Suprapubic skin (tissue), 4 donors: ENCODE measurements at places on chromosomes 5 and 9. TPM values are rescaled to one million over a fixed set of nuclear protein-coding genes. Genes with fewer than 3 reads are reported as not detected.

The TNIP1 gene
- total RNA-seq, result 73.0 TPM

The FRMD3 gene
- total RNA-seq, result 2.8 TPM

- peaks cover 75% of the 10 kb centered on the region for H3K36me3 ChIP-seq
- H3K27me3 ChIP-seq, result no peaks in the 10 kb centered on the region
- no peak overlapping the region for H3K4me3 ChIP-seq
- DNase-seq, result no peak
- peaks cover 18% of the 10 kb centered on the region for H3K4me1 ChIP-seq
- H3K27ac ChIP-seq, result no peak overlapping the region
Measured at GRCh38 chr9:128175726-128176125, 15.6 kb downstream of the CIZ1 start.

The ADAMTS16 gene
- 0.64 TPM for total RNA-seq

The GABRA1 gene
- not detected for total RNA-seq

The GABRA6 gene
- not detected for total RNA-seq

GRCh38 chr5:29005386-29005785 is 1967.0 kb upstream of the CDH9 start:
- H3K36me3 ChIP-seq, result no peaks in the 10 kb centered on the region
- H3K27ac ChIP-seq, result no peak overlapping the region
- DNase-seq, result no peak
- H3K27me3 ChIP-seq, result no peaks in the 10 kb centered on the region
- no peak overlapping the region for H3K4me3 ChIP-seq

GRCh38 chr9:138015021-138015829 is 137.6 kb downstream of the CACNA1B start:
- peak; percentile 49 for DNase-seq
- no peaks in the 10 kb centered on the region for H3K4me1 ChIP-seq
- H3K27me3 ChIP-seq, result no peaks in the 10 kb centered on the region
- no peak overlapping the region for H3K4me3 ChIP-seq
- no peak overlapping the region for H3K27ac ChIP-seq

The ARHGEF37 gene
- total RNA-seq, result 68.5 TPM

GRCh38 chr5:132227485-132228240 is at the start of gene P4HA2:
TSS of gene P4HA2 (minus strand) at chr5:132227853. CDS start at chr5:132218626, 9,227 bp downstream.
- H3K4me3 ChIP-seq, result peak within 1 kb of the TSS; percentile 79
- DNase-seq, result peak; percentile 89
- H3K36me3 ChIP-seq, result no peaks in the 10 kb centered on the region

The ADRB2 gene
- 79.6 TPM for total RNA-seq

DNA sequence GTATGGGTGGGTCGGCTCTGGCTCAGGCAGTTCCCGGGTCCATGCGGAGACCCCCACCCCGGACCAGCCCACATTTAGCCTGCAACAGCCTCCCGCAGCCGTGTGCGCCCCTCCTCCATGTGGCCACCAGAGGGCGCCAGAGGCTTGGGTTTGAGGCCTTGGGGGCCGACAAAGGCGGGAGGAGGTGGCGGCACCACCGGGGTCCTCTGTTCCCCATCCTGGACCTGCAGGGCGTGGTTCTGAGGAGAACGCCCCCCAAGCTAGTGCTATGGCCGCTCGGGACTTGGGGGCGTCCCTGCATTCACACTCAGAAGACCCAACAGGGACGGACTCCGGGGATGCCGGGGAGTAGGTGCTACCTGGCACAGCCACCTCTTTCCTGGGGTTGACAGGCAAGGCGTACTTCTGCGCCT is 16.5 kb downstream of the ASS1 start:
- no peak overlapping the region for H3K27ac ChIP-seq
- H3K4me3 ChIP-seq, result no peak overlapping the region
- no peak for DNase-seq
- H3K27me3 ChIP-seq, result peaks cover 9% of the 10 kb centered on the region

The SMIM33 gene
- not detected for total RNA-seq

DNA sequence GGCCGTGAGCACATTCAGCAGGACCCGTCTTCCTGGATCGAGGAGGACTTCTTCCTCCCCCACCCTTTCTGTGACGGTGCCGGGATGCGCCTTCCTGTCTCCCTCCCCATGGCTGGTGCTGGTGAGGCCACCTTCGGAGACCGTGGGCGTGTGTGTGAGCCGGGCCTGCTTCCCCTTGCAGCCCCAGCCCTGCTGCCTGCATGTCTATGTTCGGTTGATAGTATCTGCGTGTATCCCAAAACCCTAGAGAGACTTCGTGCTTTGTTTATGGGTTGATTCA is 12.8 kb downstream of the CEP72 start:
- no peak overlapping the region for H3K27ac ChIP-seq
- H3K36me3 ChIP-seq, result peaks cover 33% of the 10 kb centered on the region
- no peak overlapping the region for H3K4me3 ChIP-seq

GRCh38 chr5:132467287-132467984 is 23.1 kb downstream of the IRF1 start:
- H3K27me3 ChIP-seq, result no peaks in the 10 kb centered on the region
- no peak overlapping the region for H3K4me3 ChIP-seq
- peaks cover 4% of the 10 kb centered on the region for H3K36me3 ChIP-seq
- no peak overlapping the region for H3K27ac ChIP-seq
- no peak for DNase-seq

GRCh38 chr5:172441262-172441751 is 13.0 kb downstream of the SH3PXD2B start:
- no peaks in the 10 kb centered on the region for H3K27me3 ChIP-seq
- no peak overlapping the region for H3K4me3 ChIP-seq
- DNase-seq, result peak; percentile 92
- H3K4me1 ChIP-seq, result peaks cover 79% of the 10 kb centered on the region
- H3K27ac ChIP-seq, result peak overlapping the region; percentile 84
- H3K36me3 ChIP-seq, result no peaks in the 10 kb centered on the region

- DNase-seq, result no peak
- H3K27me3 ChIP-seq, result no peaks in the 10 kb centered on the region
- no peak overlapping the region for H3K4me3 ChIP-seq
- no peaks in the 10 kb centered on the region for H3K4me1 ChIP-seq
Measured at GRCh38 chr5:88979244-88979643, 96.3 kb upstream of the MEF2C start.

- H3K36me3 ChIP-seq, result peaks cover 16% of the 10 kb centered on the region
- DNase-seq, result no peak
- no peak overlapping the region for H3K4me3 ChIP-seq
- H3K4me1 ChIP-seq, result peaks cover 49% of the 10 kb centered on the region
- H3K27ac ChIP-seq, result peak overlapping the region; percentile 15
Measured at GRCh38 chr5:149517461-149518122, 33.6 kb downstream of the CSNK1A1 start.

DNA sequence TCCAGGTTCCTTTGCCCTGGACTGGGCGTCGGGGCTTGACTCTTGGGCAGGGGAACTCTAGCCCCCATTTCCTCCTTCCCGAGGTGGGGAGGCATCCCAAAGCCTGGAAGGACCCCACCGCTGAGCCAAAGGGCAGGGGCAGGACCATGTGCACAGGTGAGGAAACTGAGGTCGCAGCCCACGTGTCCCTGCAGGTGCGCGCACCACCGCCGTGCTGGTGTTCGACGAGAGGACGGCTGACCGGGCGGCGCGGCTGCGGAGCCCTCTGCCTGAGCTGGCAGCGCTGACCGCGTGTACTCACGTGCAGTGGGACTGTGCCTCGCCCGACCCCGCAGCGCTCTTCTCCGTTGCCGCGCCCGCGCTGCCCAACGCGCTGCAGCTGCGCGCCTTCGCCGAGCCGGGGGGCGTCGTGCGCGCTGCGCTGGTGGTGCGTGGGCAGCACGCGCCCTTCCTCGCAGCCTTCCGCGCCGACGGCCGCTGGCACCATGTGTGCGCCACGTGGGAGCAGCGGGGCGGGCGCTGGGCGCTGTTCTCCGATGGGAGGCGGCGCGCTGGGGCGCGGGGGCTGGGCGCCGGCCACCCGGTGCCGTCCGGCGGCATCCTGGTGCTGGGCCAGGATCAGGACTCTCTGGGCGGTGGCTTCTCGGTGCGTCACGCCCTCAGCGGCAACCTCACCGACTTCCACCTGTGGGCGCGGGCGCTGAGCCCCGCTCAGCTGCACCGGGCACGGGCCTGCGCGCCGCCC is 2.8 kb downstream of the ADGRD2 start:
- no peak for DNase-seq
- no peak overlapping the region for H3K27ac ChIP-seq
- H3K4me3 ChIP-seq, result peak overlapping the region; percentile 34
- H3K36me3 ChIP-seq, result no peaks in the 10 kb centered on the region
- H3K4me1 ChIP-seq, result peaks cover 20% of the 10 kb centered on the region
- peaks cover 54% of the 10 kb centered on the region for H3K27me3 ChIP-seq

DNA sequence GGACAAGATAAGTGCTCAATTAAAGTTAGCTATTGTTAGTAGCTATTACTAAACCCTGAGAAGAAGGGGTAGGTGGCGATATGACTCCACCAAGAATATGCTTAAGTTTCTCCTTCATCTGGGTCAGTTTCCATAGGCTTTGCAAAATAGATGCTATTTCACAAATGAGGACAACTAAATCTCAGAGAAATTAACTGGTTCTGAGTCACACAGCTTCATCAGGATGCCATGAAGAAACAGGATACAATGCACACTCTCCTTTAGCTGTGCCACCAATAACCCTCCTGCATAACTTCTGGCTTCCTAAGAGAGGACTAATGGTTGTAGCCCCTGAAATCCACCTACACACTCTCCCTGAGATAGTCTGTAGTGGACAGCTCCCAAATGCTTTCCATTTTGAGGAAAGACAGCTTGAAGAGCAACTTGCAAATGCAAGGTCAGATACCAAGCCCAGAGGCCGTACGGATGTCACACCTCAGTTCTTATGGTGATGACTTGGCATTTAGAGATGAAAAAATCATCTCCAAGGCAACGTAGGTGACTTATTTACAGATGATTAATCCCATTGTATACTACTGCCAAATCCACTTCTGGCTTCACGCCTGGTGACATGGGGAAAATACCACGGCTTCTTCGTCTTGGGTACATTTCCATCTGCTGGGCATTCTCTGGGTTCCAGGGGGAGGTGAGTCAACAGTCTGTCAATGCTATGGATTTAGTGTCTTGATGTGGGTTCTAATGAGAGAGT is 251.4 kb upstream of the IL12B start:
- no peak for DNase-seq
- H3K4me1 ChIP-seq, result peaks cover 3% of the 10 kb centered on the region
- no peak overlapping the region for H3K4me3 ChIP-seq
- H3K27me3 ChIP-seq, result no peaks in the 10 kb centered on the region
- no peak overlapping the region for H3K27ac ChIP-seq
- H3K36me3 ChIP-seq, result no peaks in the 10 kb centered on the region

- H3K36me3 ChIP-seq, result no peaks in the 10 kb centered on the region
- H3K27ac ChIP-seq, result no peak overlapping the region
- H3K4me1 ChIP-seq, result no peaks in the 10 kb centered on the region
- peaks cover 9% of the 10 kb centered on the region for H3K27me3 ChIP-seq
- no peak for DNase-seq
Measured at GRCh38 chr9:77099388-77099787, 77.9 kb upstream of the VPS13A start.

- H3K4me1 ChIP-seq, result no peaks in the 10 kb centered on the region
- no peak overlapping the region for H3K4me3 ChIP-seq
- no peak for DNase-seq
Measured at GRCh38 chr9:71624728-71625127, 143.6 kb downstream of the CEMIP2 start.

DNA sequence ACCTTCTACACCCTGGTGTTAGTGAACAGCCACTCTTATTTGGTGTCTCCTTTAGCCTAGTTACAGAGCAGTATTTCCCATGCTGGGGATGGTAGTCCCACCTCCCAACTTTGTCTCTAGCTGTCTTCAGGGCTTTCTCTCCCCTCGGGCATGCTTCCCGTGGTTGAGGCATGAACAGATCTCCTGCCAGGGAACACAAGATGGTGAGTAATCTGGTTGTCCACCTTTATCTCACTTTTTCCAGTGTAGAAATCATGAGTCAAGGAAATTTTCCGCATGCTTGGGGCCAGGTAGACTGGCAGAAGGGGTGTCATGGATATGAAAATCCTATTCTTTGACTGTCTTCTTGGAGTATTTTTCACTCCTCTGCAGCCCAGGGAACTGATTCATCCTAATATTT is 532.9 kb downstream of the ANXA1 start:
- no peak overlapping the region for H3K4me3 ChIP-seq
- no peaks in the 10 kb centered on the region for H3K27me3 ChIP-seq
- no peak overlapping the region for H3K27ac ChIP-seq
- H3K4me1 ChIP-seq, result no peaks in the 10 kb centered on the region

DNA sequence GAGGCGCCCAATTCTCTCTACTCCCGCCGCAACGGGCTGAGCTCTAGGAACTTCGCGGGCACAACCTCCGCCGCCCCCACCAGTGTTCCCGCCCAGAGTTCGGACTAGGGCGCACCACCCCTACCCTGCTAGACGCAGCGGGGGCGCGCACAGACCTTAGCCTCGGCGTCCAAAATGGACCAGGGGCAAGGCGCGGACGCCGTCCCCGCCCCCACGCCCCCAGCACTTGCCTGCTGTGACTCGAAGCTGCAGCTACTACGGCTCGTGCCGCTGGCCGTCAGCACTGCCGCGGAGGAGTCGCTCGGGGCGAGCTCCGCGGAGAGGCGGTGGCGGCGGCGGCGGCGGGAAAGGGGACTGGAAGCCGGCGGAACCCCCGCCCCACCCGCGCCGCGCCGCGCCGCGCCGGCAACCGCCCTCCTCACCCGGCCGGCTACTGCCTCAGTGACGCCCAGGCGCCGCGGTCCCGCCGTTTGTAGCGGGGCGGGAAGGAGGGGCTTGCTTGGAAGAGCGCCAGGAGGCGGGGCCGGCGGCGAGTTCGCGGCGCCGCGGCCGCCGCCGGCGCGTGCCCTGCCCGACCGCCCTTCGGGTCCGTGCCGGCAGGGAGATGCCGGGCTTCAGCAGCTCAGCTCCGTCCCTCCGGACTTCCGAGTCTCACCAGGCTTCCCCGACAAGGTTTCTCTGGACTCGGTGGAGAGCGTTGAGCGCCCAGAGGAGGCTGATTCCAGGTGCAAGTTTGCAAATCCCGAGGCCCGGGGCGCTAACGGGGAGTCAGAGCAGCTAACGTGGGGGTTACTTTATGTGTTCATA is 4.5 kb downstream of the ELAVL2 start:
- no peak for DNase-seq
- H3K27me3 ChIP-seq, result peaks cover 63% of the 10 kb centered on the region
- H3K4me3 ChIP-seq, result peak overlapping the region; percentile 67
- H3K4me1 ChIP-seq, result peaks cover 50% of the 10 kb centered on the region
- H3K36me3 ChIP-seq, result no peaks in the 10 kb centered on the region
- H3K27ac ChIP-seq, result no peak overlapping the region

DNA sequence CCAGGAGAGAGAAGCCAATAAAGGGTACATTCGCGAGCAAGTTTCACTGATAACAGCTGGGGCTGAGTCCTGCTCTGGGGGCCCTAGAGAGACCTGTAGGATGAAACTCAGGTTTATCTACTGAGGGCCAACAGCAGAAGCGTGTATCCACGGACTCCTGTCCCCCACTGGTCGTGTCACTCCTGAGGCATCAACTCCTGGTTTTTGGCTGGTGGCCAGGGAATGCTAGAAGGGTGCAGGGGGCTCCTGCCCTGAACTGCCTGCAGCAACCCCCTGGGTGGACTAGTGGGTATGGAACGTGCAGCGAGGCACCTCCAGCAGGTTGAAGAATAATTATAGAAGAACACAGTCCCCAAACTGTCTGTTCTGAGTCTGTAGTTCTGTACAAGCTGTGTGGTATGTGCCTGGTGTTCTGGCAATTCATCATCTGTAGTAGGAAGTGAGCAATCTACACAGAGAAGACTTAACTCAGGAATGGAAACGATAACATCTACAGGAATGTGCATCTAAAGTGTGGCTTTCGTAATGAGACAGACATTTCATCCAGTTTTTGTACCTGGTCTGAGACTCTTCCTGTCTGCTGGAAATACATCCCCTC is 64.5 kb upstream of the GNA14 start:
- H3K4me1 ChIP-seq, result peaks cover 6% of the 10 kb centered on the region
- H3K4me3 ChIP-seq, result no peak overlapping the region
- no peak overlapping the region for H3K27ac ChIP-seq
- no peak for DNase-seq
- H3K36me3 ChIP-seq, result no peaks in the 10 kb centered on the region
- no peaks in the 10 kb centered on the region for H3K27me3 ChIP-seq

- H3K27me3 ChIP-seq, result no peaks in the 10 kb centered on the region
- no peaks in the 10 kb centered on the region for H3K36me3 ChIP-seq
- no peak overlapping the region for H3K27ac ChIP-seq
- H3K4me3 ChIP-seq, result no peak overlapping the region
- H3K4me1 ChIP-seq, result no peaks in the 10 kb centered on the region
Measured at GRCh38 chr5:127739807-127740384, 36.7 kb downstream of the CCDC192 start.

The NR5A1 gene
- not detected for total RNA-seq
